ENCODE measurements at places on chromosomes 13 and 19. TPM values are rescaled to one million over a fixed set of nuclear protein-coding genes. Genes with fewer than 3 reads are reported as not detected.

Gene POGLUT2
- total RNA-seq, result 2.1 TPM

GRCh38 chr19:46296722-46297461 is at the start of gene HIF3A:
Gene HIF3A, plus strand, starts transcription at chr19:46297042. Its CDS starts 35 bp downstream, at chr19:46297077.
- H3K36me3 ChIP-seq, result no peaks in the 10 kb centered on the region
- DNase-seq, result no peak
- H3K4me1 ChIP-seq, result peaks cover 5% of the 10 kb centered on the region
- no peak within 1 kb of the TSS for H3K4me3 ChIP-seq

GRCh38 chr19:2015608-2015950 is at the start of gene BTBD2:
Gene BTBD2, minus strand, starts transcription at chr19:2015714. Its CDS starts 11 bp downstream, at chr19:2015703.
- H3K27me3 ChIP-seq, result no peaks in the 10 kb centered on the region
- peak within 1 kb of the TSS; percentile 66 for H3K4me3 ChIP-seq
- H3K4me1 ChIP-seq, result peaks cover 17% of the 10 kb centered on the region
- H3K27ac ChIP-seq, result peak within 1 kb of the TSS; percentile 47
- H3K36me3 ChIP-seq, result peaks cover 6% of the 10 kb centered on the region

- peaks cover 6% of the 10 kb centered on the region for H3K36me3 ChIP-seq
- no peak overlapping the region for H3K4me3 ChIP-seq
- no peak overlapping the region for H3K27ac ChIP-seq
- peak; percentile 61 for DNase-seq
- peaks cover 32% of the 10 kb centered on the region for H3K4me1 ChIP-seq
Measured at GRCh38 chr13:52846567-52847321, 1.7 kb downstream of the PCDH8 start.

GRCh38 chr19:42170715-42171114 is 38.5 kb upstream of the POU2F2 start:
- no peaks in the 10 kb centered on the region for H3K36me3 ChIP-seq
- no peak overlapping the region for H3K27ac ChIP-seq
- no peak overlapping the region for H3K4me3 ChIP-seq
- peaks cover 4% of the 10 kb centered on the region for H3K4me1 ChIP-seq

GRCh38 chr13:20170921-20171320 is 10.1 kb upstream of the GJA3 start:
- H3K27me3 ChIP-seq, result peaks cover 62% of the 10 kb centered on the region
- peaks cover 21% of the 10 kb centered on the region for H3K4me1 ChIP-seq
- H3K36me3 ChIP-seq, result no peaks in the 10 kb centered on the region
- no peak for DNase-seq
